ENCODE measurements at places on chromosomes 7 and 10. TPM values are rescaled to one million over a fixed set of nuclear protein-coding genes. Genes with fewer than 3 reads are reported as not detected.
A peak's percentile ranks its signal among the peaks of the same experiment; 100 is the strongest.

CH25H gene
- total RNA-seq: 1.6 TPM

RNF148 gene
- 0.50 TPM for total RNA-seq

LEP gene
- total RNA-seq: 0.23 TPM

DLG5 gene
- total RNA-seq: 50.2 TPM

PNLIPRP2 gene
- 0.23 TPM for total RNA-seq

CYP51A1 gene
- total RNA-seq: 56.4 TPM

C7orf57 gene
- not detected for total RNA-seq

ACTL6B gene
- total RNA-seq: not detected

GRCh38 chr7:159143780-159144757 is 598 bp downstream of the VIPR2 start:
- DNase-seq: peak; percentile 48
- H3K4me3 ChIP-seq: peak overlapping the region; percentile 57
- H3K27ac ChIP-seq: peak overlapping the region; percentile 88
- no peaks in the 10 kb centered on the region for H3K27me3 ChIP-seq

GRCh38 chr7:55174856-55175255 is 156.0 kb downstream of the EGFR start:
- no peaks in the 10 kb centered on the region for H3K36me3 ChIP-seq
- H3K27ac ChIP-seq: no peak overlapping the region
- no peak overlapping the region for H3K4me3 ChIP-seq
- H3K27me3 ChIP-seq: no peaks in the 10 kb centered on the region

- no peaks in the 10 kb centered on the region for H3K27me3 ChIP-seq
- no peaks in the 10 kb centered on the region for H3K36me3 ChIP-seq
- no peak overlapping the region for H3K4me3 ChIP-seq
- H3K27ac ChIP-seq: no peak overlapping the region
- no peak for DNase-seq
These were observed 175.6 kb upstream of the VWC2 start for GRCh38 chr7:49597805-49598204.

DNA sequence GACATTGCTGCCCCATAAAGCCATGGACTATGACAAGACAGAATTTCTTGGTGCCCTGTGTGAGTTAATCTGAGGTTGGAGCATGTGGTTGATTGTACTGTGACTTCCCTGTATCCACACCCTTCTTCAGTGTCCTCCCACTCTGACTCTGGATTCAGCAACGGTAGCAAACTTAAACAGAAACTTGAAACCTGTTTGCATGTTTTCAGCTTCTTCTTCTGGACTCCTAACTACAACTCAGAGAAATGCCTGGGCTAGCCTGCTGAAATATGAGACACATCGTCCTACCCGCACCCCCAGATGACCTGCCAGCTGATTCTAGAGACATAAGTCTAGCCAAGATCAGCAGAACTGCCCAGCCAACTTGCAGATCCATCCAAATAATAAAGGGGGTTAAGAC is 78.4 kb downstream of the IPMK start:
- H3K27ac ChIP-seq: no peak overlapping the region
- peaks cover 2% of the 10 kb centered on the region for H3K4me1 ChIP-seq
- no peaks in the 10 kb centered on the region for H3K36me3 ChIP-seq
- H3K27me3 ChIP-seq: no peaks in the 10 kb centered on the region
- no peak for DNase-seq

GRCh38 chr7:158047391-158048059 is 540.1 kb downstream of the PTPRN2 start:
- no peak for DNase-seq
- no peak overlapping the region for H3K4me3 ChIP-seq

DNA sequence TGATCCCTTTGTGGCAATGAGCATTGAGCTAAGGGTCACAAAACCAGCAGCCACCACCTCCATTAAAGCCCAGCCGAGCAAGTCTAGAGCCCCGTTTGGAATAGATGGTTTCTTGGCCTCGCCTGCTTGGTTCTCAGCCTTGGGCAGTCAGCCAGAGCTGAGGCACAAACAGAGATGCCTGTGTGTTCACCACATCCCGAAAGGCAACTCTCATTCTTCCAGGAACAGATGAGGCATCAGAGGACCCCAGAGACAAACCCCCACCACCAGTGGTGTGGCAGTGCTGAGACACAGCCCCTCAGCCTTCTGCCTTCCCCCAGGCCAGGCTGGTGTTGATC is 203.3 kb upstream of the ZMIZ1 start:
- peak; percentile 37 for DNase-seq
- H3K27me3 ChIP-seq: no peaks in the 10 kb centered on the region
- no peak overlapping the region for H3K27ac ChIP-seq

GRCh38 chr7:20647036-20647435 is 31.6 kb downstream of the ABCB5 start:
- H3K4me1 ChIP-seq: no peaks in the 10 kb centered on the region
- H3K36me3 ChIP-seq: no peaks in the 10 kb centered on the region
- H3K27ac ChIP-seq: no peak overlapping the region
- no peak overlapping the region for H3K4me3 ChIP-seq

GRCh38 chr7:95330204-95330960 is 6.0 kb upstream of the PON1 start:
- H3K4me1 ChIP-seq: no peaks in the 10 kb centered on the region
- H3K36me3 ChIP-seq: no peaks in the 10 kb centered on the region
- no peaks in the 10 kb centered on the region for H3K27me3 ChIP-seq

DNA sequence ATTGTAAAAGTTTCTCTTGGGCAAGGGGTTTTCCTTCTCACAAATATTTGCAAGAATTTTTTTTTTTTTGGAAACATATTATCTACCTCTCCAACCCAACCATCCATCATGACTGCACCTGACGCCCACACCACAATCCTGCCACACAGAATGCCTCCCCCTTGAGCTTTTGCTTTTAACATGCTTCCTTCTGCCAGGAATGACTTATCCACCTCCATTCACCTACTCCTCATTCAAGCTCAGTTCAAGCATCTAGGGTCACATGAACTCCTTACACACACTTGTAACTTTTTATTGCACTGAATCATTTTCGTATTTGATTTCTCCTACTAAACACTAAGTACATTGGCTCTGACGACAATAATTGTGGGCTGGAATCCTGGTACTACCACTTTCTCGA is 660.1 kb upstream of the AUTS2 start:
- H3K4me1 ChIP-seq: no peaks in the 10 kb centered on the region
- no peak overlapping the region for H3K27ac ChIP-seq
- no peaks in the 10 kb centered on the region for H3K36me3 ChIP-seq
- DNase-seq: no peak
- H3K4me3 ChIP-seq: no peak overlapping the region
- no peaks in the 10 kb centered on the region for H3K27me3 ChIP-seq

DNA sequence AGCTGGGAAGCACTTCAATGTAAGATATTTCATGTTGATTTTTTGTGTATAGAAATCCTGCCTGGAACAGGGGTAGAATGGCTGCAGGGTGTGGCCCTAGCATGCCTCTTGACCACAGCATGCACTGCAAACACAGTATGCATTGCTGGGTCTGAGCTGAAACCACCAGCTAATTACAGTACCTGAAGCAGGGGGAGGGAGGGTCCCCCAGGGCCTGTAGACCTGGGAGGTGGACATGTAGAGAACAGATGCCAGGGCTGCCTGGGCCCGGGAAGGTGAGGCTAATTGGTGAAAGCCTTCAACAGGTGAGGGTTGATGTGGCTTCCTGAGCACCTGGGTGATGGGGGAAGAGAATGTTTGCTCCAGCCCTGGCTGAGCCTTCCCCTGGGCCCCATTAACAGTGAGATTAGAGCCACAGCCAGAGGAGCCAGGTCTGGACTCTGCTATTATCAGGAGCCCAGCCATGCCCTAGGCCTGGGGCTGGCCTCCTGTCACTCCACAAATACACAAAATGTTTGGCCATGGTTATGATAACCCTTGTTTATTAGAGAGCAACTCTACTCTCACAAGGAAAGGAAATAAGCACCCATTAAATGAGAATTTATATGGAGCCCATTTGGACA is 83.3 kb downstream of the PLXNA4 start:
- no peaks in the 10 kb centered on the region for H3K27me3 ChIP-seq
- no peaks in the 10 kb centered on the region for H3K4me1 ChIP-seq
- DNase-seq: no peak
- H3K4me3 ChIP-seq: no peak overlapping the region
- no peaks in the 10 kb centered on the region for H3K36me3 ChIP-seq

DNA sequence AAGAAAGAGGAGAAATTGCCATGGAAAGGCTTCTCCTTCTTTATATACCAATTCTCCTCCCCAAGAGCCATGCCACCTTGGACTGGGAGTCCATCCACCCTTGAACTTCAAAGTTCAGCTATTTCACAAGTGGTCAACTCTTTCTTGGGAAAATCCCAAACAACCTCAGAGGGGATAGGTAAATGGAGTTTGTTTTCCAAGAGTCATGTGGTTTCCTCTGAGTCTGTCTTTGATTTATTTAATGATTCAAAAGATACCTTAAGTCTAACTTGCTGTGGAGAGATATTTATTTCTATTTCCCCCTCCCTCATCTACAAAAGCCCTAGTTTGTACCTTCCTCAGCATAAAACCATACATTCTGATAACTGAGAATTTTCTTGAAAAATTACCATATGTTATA is 758.6 kb upstream of the IGFBP3 start:
- no peak overlapping the region for H3K27ac ChIP-seq
- H3K36me3 ChIP-seq: no peaks in the 10 kb centered on the region
- no peak overlapping the region for H3K4me3 ChIP-seq
- H3K27me3 ChIP-seq: no peaks in the 10 kb centered on the region

DNA sequence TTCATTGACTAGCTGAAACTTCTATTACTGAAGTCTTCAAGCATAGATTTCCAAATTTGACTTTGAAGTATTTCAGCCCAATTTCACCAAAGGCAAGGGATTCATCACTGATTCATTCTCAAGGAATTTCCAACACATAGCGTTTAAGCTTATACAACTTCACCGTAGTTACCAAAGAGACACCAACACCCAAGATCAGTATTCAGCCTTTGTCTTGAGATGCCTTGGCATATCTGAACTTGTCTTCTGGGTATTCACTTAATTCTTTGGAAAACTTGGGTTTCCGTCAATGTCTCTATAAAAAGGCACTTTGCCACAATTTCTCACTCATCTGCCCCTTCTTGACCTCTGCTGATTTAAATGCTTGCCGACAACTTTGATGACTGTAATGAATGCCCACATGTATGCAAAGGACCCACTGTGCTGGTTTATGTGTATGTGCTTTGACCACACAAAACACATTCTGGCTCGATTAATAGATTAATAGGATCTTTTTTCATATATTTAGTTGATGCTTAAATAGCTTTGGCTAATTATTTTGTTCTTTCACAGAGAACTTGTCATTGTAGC is 49.6 kb downstream of the TES start:
- DNase-seq: no peak
- no peaks in the 10 kb centered on the region for H3K27me3 ChIP-seq
- no peaks in the 10 kb centered on the region for H3K4me1 ChIP-seq
- H3K4me3 ChIP-seq: no peak overlapping the region
- H3K27ac ChIP-seq: no peak overlapping the region

- DNase-seq: no peak
- no peak overlapping the region for H3K4me3 ChIP-seq
- H3K4me1 ChIP-seq: no peaks in the 10 kb centered on the region
- H3K27ac ChIP-seq: no peak overlapping the region
- H3K36me3 ChIP-seq: no peaks in the 10 kb centered on the region
These were observed 286.4 kb upstream of the LRRN3 start for GRCh38 chr7:110804501-110804900.

DNA sequence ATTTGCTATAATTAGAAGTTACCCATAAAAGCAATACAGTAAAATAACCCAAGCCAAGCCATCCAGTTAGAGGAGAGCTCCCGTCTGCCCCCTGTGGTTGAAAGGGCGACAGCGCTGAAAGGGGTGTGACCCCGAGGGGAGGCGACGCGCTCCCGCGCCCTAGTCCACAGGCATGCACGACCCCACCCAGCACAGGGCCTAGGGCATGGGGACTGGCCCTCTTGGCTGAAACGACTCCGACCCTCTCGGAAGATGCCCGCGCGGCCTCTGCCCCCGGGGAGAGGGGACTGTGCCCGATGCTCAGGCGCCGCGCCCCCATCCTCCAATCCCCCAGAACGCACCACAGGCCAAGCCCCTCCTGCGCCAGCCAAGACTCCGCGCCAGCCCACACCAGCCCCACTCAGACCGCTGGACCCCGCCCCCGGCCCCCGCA is 64.0 kb downstream of the CSGALNACT2 start:
- H3K4me3 ChIP-seq: peak overlapping the region; percentile 21
- no peaks in the 10 kb centered on the region for H3K27me3 ChIP-seq
- DNase-seq: peak; percentile 25
- H3K4me1 ChIP-seq: no peaks in the 10 kb centered on the region
- H3K36me3 ChIP-seq: no peaks in the 10 kb centered on the region

- H3K27me3 ChIP-seq: no peaks in the 10 kb centered on the region
- no peaks in the 10 kb centered on the region for H3K36me3 ChIP-seq
- H3K27ac ChIP-seq: no peak overlapping the region
- no peak overlapping the region for H3K4me3 ChIP-seq
These were observed 1.4 kb downstream of the SMKR1 start for GRCh38 chr7:129503725-129504124.

- no peaks in the 10 kb centered on the region for H3K4me1 ChIP-seq
- DNase-seq: no peak
- no peaks in the 10 kb centered on the region for H3K36me3 ChIP-seq
- H3K4me3 ChIP-seq: no peak overlapping the region
- no peak overlapping the region for H3K27ac ChIP-seq
These were observed 12.6 kb downstream of the HOXA4 start for GRCh38 chr7:27117887-27118491.

- DNase-seq: no peak
- no peaks in the 10 kb centered on the region for H3K4me1 ChIP-seq
- no peak overlapping the region for H3K4me3 ChIP-seq
These were observed 299.4 kb upstream of the NPVF start for GRCh38 chr7:25527665-25528170.

- H3K27me3 ChIP-seq: no peaks in the 10 kb centered on the region
- H3K27ac ChIP-seq: no peak overlapping the region
- peaks cover 2% of the 10 kb centered on the region for H3K4me1 ChIP-seq
- H3K36me3 ChIP-seq: no peaks in the 10 kb centered on the region
- no peak overlapping the region for H3K4me3 ChIP-seq
These were observed 584.6 kb downstream of the CNTNAP2 start for GRCh38 chr7:146701166-146701565.

DNA sequence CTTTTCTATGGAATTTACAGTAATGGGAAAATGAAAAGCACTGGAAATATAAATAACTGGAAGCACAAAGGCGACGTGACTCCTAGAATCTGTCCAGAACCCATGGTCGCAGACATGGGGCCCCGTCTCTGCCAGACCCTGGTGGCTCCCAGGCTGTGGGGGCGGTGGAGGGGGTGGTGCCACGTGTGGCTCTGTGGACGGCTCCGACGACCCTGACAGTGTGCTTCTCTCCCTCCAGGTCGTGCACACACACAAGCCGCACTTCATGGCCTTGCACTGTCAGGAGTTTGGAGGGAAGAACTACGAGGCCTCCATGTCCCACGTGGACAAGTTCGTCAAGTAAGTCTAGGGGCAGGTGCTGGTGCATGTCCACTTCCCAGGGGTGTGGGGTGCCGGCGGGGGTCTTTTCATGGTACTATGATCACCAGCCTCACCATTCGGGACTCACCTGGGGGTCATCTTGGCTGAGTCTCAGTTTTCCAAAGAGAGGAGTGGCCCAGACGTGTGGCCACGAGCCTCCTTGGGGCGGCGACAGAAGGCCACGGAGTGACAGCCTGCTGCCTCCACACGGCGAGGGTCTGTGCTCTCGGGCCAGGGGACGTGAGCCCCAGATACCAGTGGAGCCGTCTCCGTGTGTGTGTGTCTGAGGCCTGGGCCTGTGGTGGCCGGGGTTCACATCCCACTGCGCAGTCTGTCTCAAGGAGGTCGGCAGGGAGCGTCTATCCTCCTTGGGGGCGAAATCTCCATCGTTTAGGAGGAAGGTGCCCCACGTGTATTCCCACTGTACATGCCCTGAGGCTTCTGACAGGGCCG is 108.2 kb downstream of the INPP5A start:
- H3K4me3 ChIP-seq: no peak overlapping the region
- peaks cover 5% of the 10 kb centered on the region for H3K4me1 ChIP-seq
- H3K36me3 ChIP-seq: no peaks in the 10 kb centered on the region
- H3K27ac ChIP-seq: no peak overlapping the region

Data from ovary (tissue), 10 donors.